ENCODE measurements at places on chromosomes 13 and 19.

DNA sequence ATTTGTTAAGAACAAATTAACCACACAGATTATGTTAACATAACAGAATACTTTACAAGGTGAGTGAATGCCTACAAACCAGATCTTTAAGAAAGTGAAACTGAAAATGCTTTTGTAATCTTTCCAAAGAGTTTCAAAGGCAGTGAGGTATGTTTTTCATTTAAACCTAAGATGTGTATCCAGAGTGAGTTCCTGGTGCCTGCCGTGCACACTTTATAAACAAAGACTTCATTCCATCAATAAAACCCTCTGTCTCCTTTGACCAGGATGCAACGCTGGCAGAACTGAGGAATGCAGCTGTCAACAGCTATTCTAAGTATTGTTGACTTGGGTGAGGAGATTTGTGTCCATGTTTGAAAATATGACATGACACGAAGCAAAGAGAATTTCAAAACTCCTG is 344.6 kb downstream of the DNAJC15 start:
- peak; percentile 53 for DNase-seq

GRCh38 chr13:97191615-97192014 is 30.5 kb upstream of the MBNL2 start:
- DNase-seq: no peak

- peak; percentile 31 for DNase-seq
These were observed 49.7 kb downstream of the CRTC1 start for GRCh38 chr19:18733196-18733647.

DNA sequence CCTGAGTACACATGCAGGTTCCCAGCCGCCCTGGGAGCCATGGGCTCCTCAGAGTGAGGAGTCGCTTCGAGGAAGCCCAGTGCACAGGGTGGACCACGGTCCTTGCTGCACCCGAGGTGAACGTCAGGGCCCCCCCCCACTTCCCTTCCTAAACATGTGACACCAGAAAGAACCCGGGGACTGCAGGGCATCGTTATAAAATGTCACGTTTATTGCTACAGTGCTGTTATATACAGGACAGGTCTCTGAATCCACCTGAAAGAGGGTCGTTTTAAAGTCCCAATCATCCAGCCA is 3.8 kb upstream of the UQCR11 start:
- no peak for DNase-seq

DNA sequence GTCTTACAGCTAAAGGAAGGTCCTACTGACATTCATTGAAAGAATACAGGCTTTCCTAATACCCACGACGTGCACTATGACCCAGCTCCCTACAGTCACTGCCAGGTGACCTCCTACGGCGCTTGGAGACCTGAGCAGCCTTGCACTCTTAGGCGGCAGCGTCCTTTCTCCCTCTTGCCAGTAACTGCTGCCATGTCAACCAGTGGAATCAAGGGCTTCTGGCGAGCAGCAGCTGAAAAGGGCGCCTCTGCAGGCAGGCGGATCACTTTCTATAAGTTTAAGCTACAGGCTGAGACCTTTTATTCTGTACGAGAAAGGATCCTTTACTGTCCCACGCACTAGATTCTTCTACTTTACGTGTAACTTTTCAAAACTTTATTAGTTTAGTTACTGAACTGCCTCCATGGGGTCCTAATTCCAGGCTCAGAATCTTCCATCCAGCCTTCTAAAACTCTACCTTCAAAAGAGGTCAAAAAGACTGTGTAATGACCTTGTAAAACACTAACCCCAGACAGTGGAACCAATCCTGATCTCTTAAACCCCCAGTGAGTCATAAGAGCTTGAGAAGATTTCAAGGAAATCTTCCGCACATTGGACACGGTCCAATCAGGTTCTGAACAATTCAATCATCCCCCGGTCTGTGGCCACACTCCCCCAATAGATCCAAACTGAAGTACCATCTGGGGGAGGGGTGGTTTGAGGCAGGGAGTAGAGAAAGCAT is 1.9 kb downstream of the KCTD12 start:
- peak; percentile 44 for DNase-seq

DNA sequence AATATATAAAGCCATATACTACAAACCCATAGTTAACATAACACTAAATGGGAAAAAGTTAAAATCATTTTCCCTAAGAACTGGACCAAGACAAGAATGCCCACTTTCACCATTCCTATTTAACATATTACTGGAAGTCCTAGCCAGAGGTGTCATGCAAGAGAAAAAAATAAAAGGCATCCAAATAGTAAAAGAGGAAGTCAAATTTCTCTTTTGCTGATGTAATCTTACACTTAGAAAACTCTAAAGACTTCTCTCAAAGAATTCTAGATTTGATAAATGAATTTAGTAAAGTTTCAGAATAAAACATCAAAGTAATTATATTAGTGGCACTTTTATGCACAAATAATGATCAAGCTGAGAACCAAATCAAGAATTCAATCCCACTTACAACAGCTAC is 678.9 kb upstream of the SLITRK5 start:
- no peak for DNase-seq

DNA sequence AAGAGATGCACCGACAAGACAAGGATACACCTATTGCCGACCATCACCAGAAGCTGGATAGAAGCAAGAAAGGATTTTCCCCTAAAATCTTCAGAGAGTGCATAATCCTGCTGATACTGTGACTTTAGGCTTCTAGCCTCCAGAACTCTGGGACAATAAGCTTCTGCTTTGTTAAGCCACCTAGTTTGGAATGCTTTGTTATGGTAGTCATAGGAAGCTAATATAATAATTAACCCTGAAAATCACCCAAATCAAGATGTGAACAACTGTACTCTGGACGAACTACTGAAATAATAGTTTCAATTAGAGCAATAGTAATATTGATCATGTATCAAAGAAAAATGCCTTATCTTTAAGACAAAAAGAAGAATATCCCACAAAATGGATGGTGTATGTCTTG is 524.6 kb downstream of the EFNB2 start:
- DNase-seq: no peak

GRCh38 chr19:1929021-1929742 is 11.8 kb upstream of the CSNK1G2 start:
- peak; percentile 62 for DNase-seq

DNA sequence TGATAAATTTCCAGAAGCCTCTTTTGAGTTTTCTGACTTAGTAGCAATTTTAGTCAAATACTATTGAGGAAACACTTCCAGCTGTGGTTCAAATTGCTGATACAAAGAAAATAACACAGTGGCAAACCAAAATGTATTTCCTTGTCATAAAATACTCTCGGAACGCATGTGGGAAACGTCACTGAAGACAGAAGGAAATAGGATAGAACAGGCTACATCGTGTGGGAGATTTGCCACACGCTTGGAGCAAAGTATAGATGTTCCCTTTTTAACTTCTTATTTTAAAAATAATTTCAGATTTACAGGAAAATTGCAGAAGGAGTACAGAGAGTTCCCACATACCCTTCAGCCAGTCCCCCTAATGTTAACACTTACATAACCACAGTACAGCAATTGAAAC is 88.8 kb downstream of the ING1 start:
- DNase-seq: no peak

DNA sequence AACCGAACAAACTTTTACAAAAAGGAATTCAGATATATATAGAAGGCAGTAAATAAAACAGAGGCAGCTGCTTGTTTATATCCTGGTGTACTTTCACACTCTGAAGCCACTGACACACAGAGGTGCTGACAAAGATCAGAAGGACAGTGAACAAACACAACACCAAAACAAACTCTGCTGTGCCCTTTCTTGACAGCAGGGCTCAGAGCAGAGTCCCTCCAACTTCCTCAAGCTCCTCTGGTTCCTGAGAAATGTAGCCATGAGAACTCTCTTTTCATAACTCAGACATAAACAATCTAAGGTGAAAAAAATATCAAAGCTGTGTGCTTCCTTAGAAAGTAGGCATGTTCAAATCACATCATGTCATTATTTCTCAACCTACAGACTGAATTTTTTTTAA is 1052.8 kb upstream of the SPRY2 start:
- no peak for DNase-seq

- peak; percentile 71 for DNase-seq
These were observed 63.6 kb downstream of the ZNF429 start for GRCh38 chr19:21568816-21569493.

DNA sequence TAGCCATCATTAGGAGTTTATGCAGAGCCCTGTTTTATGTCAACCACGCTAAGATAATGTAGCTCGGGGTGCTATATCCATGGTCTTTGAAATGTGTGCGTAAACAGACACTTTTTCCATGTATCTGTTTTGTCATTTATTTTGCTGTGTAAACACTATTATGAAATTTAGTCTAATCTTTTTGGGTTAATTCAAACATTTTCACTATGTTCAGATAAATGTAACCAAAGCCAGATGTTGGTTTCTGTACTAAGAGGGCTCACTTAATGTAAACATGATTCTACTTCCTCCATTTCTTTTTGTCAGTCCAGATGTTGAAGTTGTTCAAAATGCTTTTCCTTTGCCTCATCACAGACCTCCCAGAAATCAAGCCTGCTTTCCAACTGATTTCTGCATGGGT is 499.5 kb upstream of the GPC6 start:
- peak; percentile 11 for DNase-seq

DNA sequence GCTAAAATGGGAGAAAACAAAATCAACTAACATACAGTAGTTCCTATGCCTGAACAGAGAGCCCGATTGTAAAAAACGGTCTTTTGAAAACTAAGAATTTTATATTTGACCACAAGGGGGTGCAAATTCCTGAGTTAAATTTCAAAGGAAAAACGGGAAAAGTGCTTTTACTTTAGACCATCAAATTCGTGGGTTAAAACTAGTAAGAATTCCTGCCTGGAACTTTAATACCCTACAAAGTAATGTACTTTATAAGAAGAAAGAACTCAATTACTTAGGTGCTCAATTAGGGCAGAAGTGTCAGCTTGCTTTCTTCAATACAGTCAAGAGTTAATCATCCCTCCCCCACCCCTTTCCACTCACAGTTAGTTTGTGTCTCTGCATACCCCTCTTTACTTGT is 69.8 kb downstream of the KCNRG start:
- peak; percentile 57 for DNase-seq

- DNase-seq: no peak
These were observed 26.4 kb downstream of the RUBCNL start for GRCh38 chr13:46360604-46361003.

GRCh38 chr19:46413262-46414031 is at the start of gene CCDC8:
CCDC8 (minus strand) TSS chr19:46413564; CDS start chr19:46412810, 754 bp downstream.
- peak; percentile 99 for DNase-seq

- DNase-seq: no peak
These were observed 3.9 kb upstream of the CD209 start for GRCh38 chr19:7751157-7751783.

- DNase-seq: no peak
These were observed 848.5 kb downstream of the DACH1 start for GRCh38 chr13:71018544-71018943.

GRCh38 chr13:112652512-112653070 is 37.2 kb upstream of the ATP11A start:
- DNase-seq: no peak

- no peak for DNase-seq
These were observed 55.7 kb downstream of the SPATA13 start for GRCh38 chr13:24216176-24216575.

DNA sequence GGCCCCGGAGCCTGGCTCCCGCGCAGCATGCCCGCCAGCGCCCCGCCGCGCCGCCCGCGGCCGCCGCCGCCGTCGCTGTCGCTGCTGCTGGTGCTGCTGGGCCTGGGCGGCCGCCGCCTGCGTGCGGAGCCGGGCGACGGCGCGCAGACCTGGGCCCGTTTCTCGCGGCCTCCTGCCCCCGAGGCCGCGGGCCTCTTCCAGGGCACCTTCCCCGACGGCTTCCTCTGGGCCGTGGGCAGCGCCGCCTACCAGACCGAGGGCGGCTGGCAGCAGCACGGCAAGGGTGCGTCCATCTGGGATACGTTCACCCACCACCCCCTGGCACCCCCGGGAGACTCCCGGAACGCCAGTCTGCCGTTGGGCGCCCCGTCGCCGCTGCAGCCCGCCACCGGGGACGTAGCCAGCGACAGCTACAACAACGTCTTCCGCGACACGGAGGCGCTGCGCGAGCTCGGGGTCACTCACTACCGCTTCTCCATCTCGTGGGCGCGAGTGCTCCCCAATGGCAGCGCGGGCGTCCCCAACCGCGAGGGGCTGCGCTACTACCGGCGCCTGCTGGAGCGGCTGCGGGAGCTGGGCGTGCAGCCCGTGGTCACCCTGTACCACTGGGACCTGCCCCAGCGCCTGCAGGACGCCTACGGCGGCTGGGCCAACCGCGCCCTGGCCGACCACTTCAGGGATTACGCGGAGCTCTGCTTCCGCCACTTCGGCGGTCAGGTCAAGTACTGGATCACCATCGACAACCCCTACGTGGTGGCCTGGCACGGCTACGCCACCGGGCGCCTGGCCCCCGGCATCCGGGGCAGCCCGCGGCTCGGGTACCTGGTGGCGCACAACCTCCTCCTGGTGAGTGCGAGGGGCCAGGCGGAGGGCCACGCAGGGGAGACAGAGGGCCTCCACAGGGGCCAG is at the start of gene KL:
KL (plus strand) TSS at position 10 of the 909 bp plus-strand sequence; CDS start at position 28, 18 bp downstream.
- peak; percentile 2 for DNase-seq

DNA sequence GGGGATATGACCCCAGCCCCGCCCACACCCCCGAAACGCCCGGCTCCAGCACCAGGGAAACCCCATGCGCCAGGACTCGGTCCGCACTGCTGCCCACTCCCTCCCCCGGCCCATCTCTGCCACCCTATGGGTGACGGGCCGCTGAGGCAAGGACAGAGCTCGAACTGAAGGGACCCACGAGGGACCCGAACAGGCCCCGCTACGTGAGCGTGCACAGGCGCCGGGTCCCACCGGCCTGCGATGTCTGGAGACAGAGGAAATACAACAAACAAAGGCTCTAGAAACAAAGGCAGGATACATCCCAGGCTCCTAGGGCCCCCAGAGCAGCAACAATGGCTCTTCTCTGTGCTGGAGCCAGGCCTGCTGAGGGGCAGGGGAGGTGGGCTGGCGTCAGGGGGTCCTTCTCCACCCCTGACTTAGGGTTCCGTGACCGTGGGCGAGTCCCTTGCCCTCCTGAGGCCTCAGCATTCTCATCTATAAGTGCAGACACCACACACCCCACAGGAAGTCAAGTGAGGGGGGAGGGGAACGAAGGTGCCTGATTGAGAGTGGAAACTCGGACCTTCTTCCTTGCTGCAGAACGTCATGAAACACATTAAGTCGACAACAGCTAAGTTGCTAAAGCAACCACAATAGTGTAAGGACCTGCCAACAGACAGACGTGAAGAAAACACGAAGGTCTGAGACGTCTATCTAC is 3.1 kb downstream of the ABHD17A start:
- no peak for DNase-seq
